ENCODE measurements at places on chromosomes 6 and 20.

- DNase-seq = no peak
Observed at GRCh38 chr20:905396-905961, 10.7 kb downstream of the ANGPT4 start.

- DNase-seq = peak; percentile 47
Observed at GRCh38 chr20:51528263-51529027, 14.1 kb downstream of the NFATC2 start.

GRCh38 chr6:125528621-125529041 lies 220.8 kb upstream of the HEY2 start:
- DNase-seq = no peak

- DNase-seq = no peak
Observed at GRCh38 chr6:42520786-42521607, 42.8 kb upstream of the UBR2 start.

DNA sequence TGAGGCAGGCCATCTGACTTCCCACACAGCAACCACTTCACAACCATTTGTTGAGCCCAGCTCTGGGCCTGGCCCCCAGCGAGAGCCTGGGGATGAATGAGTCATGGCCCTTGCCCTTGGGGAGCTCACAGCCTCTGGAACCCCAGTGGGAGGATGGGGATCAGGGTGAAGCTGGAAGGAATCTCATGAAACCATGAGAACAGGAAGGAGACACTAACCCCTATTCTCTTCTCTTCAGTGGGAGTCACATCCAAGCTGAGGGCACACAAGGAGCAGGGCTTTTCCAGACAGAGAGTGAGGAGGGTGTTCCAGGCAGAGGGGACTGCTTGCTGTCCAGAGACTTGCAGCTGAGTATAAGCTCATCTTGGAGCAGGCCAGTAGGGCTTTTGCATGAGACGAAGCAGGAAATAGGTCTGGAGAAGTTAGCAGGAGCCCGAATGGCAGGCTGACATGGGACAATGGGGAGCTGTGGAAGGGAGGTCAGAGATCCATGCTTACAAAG lies 7.5 kb downstream of the FOXS1 start:
- DNase-seq = no peak

DNA sequence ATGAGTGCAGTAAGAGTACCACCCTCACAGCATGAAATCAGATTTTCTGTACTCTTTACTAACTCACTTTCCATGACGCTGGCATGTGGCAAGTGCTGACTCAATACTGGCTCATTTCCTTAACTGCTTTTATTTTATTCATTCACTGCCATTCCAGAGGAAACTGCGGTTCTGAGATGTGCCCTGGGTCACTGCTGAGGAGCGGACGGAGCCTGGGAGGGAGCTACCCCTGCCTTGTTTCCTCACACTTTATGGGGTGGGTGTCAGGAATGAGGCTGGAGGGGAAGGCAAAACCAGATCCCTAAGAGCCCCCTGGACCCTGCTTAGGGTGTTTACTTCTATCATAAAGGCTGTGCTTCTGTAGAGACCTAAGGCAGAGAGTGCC lies 14.4 kb downstream of the NT5E start:
- DNase-seq = peak; percentile 47

- DNase-seq = no peak
Observed at GRCh38 chr6:6837541-6838080, 249.1 kb downstream of the LY86 start.

- no peak for DNase-seq
Observed at GRCh38 chr6:152218887-152219286, 411.4 kb downstream of the ESR1 start.

- peak; percentile 38 for DNase-seq
Observed at GRCh38 chr6:43173591-43174262, 2.7 kb downstream of the SRF start.

DNA sequence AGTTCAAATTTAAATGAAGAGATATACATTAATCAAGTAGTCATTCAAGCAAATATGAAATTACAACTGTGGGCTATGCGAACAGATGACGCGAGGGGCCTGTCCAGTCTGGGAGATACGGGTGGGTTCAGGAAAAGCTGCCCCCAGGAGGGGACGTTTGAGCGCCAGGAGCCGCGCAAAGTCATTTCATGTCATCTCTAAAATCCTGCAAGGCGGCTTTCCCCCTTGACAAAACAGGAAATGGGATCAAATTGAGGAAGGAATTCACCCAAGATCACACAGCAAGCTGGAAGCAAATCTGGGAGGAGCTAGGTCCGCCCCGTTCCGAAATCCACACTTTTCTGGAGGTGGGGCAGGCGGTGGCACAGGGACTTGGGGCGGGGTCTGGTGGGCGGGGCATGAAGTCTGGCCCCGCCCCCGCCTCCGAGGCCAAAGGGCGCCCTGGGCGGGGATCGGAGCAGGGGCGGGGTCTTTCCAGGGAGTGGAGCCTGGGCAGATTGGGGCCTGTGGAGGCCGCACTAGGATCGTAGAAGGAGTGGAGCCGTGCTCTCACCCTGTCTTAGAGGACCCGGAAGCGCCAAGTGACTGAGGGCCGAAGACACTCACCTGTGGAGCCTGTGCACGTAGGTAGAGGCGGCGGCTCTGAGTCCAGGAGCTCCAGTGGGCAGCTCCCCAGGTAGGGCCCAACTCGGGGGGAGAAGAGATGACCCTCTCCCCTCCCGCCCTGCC lies at the start of gene LPIN3:
TSS of gene LPIN3 (plus strand) at position 495 of the 729 bp plus-strand sequence. CDS start 4,983 bp downstream, outside the sequence.
- peak; percentile 50 for DNase-seq

DNA sequence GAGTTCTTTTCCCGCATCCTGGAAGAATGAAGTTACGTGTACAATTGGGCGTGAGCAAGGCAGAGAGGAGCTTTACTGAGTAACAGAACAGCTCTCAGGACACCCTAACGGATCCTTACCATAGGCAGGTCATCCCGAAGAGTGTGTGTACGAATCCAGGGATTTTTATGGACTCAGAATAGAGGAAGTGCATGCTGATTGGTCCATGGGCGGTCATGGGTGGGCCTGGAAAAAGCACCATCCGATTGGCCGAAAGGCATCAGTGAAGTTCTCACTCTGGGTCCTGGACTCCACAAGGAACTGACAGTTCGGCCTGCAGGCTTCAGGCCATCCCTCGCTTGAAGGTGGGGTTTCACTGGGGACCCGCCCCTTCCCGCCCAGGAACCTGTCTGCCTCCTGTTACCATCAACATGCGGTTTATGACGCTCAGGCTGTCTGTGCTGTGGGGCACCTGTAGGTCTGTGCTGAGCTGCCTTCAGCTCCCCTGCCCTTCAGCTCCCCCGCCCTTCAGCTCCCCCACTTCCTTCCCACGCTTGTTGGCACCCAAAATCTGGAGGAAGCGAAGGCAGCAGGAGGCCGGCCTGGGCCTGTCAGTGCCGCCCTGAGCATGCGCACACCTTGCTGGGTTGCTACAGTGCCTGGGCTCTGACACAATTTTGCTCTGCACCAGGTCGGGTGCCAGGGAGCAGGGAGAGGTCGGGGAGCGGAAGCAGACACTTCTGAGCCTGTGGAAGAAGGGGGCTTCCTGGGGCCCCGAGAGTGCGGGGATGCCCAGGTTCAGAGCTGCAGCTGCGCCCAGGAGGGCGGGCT lies 57.9 kb upstream of the MANEA start:
- DNase-seq = no peak

DNA sequence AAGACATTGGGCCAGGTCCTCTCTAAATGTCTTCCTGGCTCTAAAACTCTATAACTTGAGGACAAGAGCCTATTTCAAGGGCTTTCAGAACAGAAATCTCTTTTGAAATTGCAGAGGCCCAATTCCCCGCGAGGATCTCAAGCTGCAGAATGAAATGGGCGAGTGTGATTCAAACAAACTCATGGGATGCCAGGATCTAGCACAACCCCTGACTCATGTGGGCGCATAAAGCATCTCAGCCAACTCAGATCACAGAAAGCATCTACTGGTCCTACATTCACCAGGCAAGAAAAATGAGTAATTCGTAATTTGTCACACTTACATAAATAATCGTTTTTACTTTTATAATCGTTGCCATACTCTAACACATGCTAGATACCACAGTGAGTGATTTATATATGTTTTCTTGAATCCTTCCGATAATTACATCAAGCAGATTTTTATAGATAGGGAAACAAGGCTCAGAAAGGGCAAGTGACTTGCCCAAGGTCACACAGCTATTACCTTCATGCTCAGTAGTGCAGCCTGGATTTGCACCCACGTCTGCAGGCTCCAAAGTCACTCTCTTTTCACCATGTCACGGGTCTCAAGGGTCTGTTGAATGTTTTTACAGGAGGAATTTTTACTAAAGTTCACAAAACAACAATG lies 26.2 kb downstream of the FOXF2 start:
- DNase-seq = no peak

- DNase-seq = no peak
Observed at GRCh38 chr6:72798196-72798595, 176.3 kb downstream of the KCNQ5 start.

- no peak for DNase-seq
Observed at GRCh38 chr6:12249541-12250382, 40.4 kb upstream of the EDN1 start.

- peak; percentile 31 for DNase-seq
Observed at GRCh38 chr20:884983-885952, 30.9 kb downstream of the ANGPT4 start.

- DNase-seq = no peak
Observed at GRCh38 chr6:136644597-136644952, 94.4 kb upstream of the MAP7 start.

DNA sequence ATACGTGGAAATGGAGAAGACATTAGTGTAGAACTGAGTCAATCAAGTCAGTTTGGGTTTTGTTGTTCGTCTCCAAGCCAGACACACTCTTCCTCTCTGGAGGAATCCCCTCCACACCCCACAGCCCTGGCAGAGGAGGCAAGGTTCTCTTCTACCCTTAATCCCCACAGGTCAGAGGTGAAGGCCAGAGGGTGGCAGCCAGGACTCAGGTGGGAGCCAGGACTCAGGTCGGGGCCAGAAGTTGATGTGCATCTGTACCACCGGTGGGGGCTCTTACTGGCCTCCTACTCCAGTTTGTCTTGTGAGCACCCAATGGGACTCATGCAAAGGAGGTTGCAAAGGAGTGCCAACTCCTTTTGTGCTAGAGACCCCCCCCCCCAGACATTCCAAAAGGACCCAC lies 126.4 kb downstream of the TBXT start:
- no peak for DNase-seq

DNA sequence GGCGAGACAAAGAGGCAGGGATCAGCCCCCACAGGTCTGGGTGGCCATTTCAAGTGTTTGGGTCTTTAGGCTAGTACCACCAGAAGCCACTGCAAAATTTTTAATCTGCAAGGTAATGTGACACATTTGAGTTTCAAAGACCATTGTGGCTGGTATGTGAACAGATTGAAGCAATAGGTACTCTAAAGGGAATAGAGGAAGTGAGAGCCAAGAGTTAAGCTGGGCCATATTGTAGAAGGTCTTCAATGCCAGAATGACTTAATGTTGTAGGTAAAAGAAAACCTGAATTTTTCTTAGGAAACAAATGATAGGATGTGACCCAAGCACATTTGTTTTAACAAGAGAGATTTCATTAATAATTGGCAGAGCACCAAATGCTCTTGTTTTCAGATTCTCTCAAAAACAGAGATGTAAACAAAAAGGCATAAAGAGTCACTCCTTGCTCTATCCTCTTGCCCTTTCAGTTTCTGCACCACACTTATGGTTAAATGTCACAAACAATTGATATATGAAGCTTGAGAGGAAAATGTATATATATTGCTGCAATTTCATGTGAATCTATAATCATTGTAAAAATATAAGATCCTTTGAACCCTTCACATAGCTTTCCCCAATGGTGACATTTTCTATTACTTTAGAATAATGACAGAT lies 307.1 kb upstream of the PLN start:
- no peak for DNase-seq

DNA sequence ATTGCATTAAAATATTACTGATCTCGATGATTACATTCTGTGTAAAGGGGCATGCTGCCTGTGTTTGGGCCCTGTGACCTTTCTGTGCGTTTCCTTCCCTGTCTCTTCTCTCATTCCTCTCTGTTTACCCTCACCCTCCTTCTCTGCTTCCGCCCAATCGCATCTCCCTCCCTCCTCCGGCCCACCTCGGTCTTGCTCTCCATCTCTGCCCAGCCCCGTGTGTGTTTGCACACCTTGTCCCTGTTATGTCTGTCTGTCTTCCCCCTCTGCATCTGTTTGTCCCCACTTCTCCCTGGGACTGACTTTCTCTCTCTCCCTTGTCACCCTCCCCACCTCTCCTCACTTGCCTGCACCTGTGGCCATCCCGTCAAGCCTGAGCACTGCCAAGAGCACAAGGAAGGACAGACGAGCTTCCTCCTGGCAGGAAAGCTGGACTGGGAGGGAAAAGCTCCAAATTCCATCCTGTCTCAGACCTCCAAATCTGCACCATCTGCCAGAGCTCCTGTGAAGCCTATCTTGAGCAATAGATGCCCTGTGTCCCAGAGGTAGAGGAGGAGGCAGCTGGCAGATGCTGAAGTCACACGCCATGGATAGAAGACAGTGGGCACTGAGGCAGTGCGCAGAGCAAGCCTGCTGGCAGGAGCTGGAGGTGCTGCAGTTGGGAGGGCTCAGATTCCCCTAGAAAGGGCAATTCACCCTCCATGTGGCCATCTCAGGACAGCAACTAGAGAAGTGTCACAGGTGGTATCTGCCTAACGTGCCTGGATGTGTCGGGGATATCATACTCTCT lies 172.3 kb downstream of the PTPRT start:
- DNase-seq = no peak

DNA sequence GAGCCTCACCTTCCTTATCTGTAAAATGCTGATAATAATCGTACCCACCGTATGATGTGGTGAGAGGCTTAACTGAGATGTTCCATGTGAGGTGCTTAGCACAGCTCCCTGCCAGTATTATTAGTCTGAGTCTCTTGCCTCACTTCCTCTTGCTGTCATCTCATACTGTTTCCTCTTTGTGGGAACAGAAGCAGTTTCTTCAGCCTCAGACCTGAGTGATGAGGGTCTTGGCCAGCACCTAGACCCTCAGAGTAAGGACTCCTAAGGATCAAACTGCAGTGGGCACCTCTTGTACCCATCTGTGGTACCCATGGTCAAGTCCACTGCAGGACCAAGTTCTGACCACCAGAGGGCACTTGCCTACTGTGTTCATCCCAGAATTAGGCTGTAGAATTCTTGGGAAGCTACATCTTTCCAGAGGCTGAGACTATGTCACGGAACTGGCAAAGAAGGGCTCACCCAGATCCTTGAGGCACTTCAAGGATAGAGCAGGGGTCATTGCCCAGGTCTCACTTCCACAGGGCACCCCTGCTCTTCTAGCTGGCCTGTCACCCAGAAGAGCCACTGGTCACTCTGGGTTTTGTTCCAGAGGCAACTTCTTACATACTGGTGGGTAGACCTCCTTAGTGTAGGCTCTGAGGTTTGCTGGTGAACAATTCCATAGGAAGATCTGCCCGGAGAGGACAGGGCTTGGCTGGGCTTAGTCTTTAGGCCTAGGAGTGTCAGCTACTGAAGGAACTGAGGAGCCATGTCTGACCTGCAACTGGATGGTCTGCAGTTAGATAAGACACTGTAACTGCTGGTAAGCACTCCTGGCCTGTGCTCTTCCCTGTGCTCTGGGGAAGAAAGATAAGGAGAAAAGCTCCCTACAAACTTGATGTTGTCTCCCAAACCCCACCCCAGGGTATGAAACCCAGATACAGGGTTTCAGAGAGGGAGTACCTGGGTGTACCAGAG lies 20.6 kb upstream of the SGK2 start:
- DNase-seq = peak; percentile 59
